ENCODE measurements at places on chromosomes 5 and 9.

GRCh38 chr5:59709846-59710245, 183.7 kb downstream of the PDE4D start:
- no peak for DNase-seq

DNA sequence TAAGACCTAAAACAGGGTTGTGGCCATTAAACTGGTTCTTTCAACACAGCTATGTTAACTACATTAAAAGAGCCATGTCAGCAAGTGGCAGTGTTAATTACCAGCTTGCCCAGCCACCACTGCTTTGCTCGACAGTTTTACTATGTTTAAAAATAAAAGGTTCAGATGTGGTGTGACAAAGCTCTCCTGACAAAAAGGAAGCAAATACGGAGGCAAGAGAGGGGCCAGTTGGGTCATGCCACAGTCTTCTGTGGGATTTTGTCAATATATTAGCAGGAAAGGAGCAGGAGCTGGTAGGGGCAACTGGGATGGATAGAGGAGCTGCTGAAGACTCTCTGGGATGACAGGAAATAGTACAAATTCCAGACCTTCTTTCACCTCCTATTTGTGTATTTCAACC, 113.5 kb upstream of the PCA3 start:
- DNase-seq, result no peak

DNA sequence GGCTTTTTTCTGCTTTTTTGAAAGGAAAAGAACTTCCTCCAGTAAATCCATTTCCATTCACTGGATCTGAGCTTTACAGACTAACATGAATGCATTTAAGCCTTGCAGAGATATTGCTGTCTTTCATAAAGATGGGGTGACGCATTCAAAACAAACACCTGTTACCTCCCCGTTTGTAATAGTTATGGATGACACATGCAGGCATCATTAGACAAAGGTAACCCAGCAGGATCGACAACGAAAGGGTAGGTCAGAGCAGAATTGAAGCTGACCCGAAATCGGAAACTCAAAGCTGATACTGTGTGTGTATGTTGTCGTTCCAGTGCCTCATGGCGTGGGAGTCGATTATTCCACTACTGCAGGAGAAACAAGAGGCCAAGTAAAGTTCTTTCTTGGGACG, 22.2 kb downstream of the SLC46A2 start:
- no peak for DNase-seq

DNA sequence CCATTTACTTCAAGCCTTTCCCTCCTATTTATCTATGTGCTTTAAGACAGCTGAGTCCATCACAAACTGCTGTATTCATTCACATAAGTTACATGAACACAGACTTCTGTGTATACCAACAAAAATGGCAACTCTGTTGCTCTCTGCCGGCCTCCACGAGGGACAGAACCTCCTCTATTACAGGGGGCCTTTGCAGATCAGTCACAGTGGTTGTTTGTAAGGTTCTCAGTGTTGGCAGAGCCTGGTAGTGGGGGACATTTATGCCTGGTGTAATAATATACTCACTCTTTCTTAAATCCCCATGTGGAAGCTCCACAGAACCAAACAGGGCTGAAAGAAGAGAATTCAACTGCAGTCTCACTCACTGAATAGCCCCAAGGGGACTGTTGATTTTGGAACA, 76.5 kb downstream of the SLC1A1 start:
- no peak for DNase-seq

DNA sequence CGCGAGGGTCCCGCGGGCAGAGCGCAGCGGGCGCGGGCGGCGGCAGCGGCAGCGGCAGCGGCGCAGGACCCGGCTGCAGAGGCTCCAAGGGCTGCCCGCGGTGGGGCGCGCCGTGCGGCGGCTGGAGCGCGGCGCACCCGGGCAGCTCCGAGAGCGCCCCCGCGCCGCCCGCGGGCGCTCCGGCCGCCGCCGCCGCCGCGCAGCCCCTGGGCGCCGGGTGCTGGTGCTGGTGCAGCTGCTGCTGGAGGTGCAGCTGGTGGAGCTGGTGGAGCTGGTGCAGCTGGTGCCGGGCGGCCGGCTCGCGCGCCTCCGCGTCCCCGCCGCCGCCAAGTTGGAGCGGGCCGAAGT, 644 bp downstream of the IER5L start:
- DNase-seq, result no peak

- DNase-seq, result no peak
Observed at GRCh38 chr5:56569076-56569475, 246.3 kb upstream of the MAP3K1 start.

DNA sequence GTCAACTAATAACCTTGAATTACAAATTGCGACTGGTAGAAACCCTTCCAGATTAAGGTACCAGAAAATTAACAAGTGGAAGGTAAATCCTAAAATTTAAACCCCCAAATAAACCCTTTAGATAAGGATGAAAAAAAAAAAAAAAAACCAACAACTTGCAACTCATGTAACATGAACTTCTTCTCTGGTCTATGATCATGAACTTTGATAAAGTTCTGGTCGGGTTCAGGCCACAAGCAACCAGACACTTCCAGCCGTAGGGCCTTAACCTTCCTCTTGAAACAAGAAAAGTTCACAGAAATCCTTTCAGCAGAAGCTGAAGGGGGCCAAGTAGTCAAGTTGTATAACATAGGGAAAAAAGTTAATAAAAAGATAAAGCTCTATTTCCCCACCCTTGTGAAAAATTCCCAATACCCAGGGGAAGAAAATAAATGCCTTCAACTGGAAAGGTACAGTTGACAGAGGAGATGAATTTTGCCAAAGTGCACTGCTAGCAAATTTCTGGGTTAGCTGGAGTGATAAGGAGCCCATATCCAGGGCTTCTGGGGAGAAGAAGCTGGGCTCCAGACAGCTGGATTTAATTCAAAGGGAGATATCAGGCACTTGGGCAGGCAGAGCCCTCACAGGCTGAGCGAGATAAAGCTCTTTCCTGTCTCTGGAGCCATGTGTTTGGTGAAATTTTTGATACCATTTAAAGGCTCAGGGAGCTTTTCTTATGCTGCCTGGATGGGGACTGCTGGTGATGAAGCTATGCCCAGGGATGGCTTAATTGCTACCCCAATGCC, 234.2 kb upstream of the PANK3 start:
- no peak for DNase-seq

DNA sequence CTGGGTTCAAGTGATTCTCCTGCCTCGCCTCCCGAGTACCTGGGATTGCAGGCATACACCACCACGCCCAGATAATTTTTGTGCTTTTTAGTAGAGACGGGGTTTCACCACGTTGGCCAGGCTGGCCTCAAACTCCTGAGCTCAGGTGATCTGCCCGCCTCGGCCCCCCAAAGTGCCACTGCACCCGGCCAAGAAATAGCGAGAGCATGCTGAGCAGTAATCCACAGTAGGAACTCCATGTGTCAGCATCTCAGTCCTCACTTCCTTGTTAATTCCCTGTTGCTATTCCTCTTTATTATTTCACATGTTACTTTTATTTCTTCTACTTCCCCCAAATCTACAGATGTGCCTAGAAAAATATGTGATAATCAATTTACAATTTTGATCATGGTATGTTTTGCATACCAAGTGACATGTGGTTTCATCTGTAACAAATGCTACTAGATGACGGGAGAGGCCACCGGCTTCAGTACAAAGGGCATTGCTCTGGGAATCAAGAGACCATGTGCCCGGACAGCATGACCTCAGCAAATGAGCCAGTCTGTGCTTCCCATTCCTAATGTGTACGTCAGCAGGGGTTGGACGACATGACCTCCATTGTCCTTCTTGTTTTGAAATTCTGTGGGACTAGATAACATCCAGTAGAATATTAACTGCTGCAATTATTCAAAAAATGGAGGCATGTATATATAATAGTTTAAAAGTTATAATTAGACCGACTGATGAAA, 61.6 kb downstream of the FNBP1 start:
- DNase-seq, result no peak

GRCh38 chr5:16702964-16703363, 86.2 kb upstream of the RETREG1 start:
- DNase-seq, result no peak

DNA sequence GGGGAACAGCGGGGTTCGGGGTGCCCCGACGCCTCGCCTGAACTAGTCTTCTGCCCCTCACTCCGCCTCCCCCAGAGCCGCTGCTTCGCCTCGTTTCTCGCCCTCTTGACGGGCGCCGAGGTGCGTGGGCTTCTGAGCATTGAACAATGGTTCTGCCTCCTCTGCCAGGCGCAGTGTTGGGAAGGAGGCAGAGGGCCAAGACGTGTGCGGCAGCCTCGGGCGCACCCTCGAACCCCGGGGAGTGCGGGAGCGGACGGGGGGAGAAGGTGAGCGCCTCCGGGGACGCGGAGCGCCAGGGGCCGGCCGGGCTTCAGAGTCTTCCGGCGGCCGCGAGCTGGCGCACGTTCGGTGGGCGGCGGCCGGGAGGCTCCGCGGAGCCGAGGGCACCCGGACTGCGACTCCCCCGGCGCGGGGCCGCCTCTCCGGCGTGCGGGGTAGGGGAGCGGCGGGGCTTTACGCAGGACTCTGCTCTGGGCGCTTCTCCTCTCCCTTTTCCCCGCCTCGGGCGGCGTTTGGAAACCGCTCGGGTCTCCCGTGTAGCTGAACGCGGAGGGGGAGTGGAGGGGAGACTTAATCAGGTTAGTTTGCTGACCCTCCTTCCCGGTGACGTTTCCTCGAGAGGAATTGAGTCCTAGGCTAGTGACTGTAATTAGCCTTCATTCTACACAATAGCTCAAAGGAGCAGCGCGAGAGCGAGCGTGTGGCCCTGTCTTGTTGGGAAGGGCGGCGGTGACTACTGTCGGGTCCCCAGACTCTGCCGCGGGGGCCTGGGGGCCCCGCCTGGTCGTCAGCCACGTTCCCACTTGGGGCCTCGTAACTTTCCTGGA, 1.1 kb downstream of the VLDLR start:
- DNase-seq, result no peak

- no peak for DNase-seq
Observed at GRCh38 chr5:123454259-123454911, 31.2 kb upstream of the CEP120 start.

- no peak for DNase-seq
Observed at GRCh38 chr9:73149371-73150067, 2.1 kb upstream of the ANXA1 start.

DNA sequence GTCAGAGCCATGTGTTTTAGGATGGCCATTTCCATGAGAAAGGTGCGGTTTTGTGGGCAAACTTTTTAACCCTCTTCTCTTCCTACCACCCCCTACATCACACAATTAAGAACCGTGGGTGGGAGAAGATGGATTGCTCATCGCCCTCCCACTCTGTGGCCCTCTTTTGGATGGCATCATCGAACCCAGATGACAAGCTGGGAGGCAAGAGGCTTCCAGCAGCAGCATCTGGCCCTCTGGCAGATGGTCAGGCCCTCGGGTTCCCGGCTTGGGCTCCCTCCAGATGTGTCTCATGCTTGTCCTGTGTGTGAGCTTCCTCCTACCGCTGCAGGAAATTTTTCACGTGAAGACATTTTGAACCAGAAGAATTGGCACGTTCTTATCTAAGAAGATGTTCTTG, 199.9 kb downstream of the EBF1 start:
- DNase-seq, result no peak

DNA sequence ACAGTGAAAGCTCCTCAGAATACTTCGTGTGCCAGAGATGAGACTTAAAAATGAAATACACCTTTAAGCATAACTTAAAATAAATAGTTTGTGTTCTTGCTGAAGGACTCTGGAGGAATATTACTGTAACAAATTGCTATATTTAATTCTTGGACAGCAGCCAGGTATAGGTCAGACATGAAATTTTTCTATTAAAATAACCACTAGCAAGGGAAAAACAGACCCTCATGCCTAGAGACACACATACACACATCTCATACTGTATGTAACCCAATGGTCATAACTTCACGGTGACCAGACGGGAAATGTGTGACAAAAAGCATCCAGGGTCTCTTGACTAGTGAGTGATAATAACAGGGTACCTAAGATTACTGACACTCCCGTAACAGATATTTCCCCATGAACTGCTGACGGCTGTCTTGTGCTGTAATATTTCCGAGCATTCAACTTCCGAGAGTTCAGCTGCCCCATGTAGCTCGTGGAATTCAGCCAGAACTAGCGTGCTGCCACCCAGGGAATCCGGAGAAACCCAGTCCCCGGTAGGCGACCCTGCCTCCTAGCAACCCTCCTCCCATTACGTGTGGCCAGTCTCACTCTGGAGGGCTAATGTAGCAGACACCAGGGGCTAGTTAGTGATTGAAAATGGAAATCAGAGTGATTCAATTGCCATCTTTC, 2295.1 kb upstream of the WWC1 start:
- DNase-seq, result no peak

DNA sequence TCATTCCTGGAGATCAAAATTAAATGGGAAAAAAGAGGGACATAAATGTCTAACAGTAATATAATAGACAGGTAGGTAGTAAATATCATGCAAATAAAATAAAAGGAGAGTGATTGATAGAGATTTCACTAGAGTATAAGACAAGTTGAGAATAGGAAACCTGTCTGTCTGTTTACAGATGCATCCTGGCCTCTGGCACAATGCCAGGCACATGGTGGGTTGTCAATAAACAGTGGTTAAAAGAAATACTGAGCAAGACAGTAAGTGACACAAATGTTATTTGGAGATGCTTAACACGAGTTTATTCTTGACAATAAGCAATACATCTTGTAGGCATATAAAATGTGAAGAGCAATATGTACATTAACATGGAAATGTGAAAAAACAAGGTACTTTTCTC, 33.3 kb downstream of the RICTOR start:
- no peak for DNase-seq

DNA sequence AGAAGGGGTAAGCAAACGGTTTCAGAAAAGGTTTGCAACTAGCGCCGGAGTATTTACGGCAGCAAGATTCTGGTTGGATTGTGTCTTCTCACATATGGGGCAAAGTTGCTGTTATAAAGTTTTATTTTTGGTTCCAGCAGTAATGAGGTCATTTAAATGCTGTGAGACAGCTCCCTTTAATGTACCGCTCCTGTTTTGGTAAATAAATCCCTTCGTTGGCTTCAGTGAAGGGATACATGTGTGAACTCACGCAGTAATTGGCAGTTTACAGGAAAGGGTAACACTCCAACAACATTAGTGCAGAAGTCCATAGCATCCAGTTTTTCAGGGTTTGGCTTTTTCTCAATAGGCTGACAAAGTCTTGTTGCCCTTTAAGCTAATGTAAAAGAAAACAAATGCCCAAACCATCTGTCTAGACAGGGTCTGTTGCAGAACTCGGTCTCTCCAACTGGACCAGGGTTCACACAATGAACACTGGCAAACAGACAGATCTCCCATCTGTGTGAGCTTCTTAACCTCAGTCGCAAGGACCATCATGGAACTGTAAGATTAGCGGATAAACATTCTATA, 184.0 kb downstream of the GOLPH3 start:
- no peak for DNase-seq
